Stimulated activated CD8-positive, alpha-beta memory T cell treated with anti-CD3 and anti-CD28 coated beads, Interleukin-15, amount 100 ng/mL, for 24 hours (primary cell): ENCODE measurements at places on chromosomes 2 and 18.

GRCh38 chr18:7523772-7524171 is 43.3 kb upstream of the PTPRM start:
- no peak for DNase-seq

DNA sequence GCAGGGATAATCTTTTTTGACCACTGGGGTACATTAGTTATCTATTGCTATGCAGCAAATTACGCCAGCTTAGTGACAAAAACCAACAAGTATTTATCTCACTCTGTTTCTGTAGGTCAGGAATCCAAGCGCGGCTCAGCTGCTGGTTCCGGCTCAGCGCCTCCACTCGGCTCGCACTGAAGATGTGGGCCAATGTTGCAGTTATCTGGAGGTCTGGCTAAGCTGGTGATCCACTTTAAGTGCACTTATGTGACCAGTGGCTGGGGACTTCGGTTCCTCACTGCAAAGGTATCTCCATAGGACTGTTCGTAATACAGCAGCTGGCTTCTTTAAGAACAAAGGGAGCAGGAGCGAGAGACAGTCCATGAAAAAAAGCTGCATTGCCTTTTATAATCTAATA is 591.9 kb downstream of the TMEM182 start:
- no peak for DNase-seq

DNA sequence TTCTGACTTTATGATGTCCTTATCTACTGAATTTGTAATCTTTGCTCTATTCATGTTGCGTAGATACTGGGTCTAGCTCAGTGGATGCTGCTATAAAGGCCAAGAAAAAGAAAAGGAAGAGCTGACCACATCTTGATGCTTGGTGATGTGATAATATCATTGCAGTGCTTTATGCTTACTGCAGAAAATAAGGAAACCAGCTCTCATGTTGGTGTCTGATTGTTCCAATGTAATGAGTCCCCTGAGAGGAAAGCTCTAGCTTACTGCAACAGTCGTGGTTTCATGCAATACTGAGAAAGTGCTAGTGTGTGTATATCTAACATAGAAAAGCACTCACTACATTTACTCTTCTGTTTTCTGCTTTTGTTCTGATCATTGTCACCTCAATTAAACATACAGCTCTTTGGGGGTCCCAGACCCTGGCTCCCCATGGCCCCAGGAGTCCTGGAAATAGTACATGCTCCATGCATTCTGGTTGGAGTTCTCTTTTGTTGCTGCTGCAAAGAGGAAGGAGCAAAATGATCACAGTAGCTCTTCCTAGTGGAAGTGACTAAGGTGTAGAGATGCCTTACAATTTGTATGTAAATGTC is 338.8 kb downstream of the CYRIA start:
- DNase-seq: no peak

- DNase-seq: no peak
Measured at GRCh38 chr2:198042189-198042588, 237.8 kb downstream of the PLCL1 start.

DNA sequence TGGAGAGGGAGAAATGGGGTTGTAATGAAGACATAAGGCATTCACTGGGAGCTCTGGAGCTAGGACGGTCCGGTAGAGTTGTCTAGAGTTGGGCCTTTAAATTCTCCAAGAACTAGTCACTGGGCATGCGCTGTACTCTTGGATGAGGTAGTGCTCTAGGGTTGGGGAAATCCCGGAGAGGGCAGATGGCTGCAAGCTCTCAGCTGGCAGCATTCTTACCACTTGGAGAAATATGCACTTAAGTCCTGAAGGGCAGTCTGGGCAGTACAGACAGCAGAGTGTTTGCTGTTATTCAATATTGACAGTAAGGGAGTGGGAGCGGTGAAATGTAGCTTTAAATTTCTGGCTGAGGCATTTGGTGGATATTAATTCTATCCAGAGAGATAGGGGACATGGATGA is 214.6 kb downstream of the RDH14 start:
- no peak for DNase-seq

- no peak for DNase-seq
Measured at GRCh38 chr18:12076424-12077140, 17.1 kb upstream of the ANKRD62 start.

- no peak for DNase-seq
Measured at GRCh38 chr2:38164881-38165280, 88.9 kb upstream of the CYP1B1 start.

DNA sequence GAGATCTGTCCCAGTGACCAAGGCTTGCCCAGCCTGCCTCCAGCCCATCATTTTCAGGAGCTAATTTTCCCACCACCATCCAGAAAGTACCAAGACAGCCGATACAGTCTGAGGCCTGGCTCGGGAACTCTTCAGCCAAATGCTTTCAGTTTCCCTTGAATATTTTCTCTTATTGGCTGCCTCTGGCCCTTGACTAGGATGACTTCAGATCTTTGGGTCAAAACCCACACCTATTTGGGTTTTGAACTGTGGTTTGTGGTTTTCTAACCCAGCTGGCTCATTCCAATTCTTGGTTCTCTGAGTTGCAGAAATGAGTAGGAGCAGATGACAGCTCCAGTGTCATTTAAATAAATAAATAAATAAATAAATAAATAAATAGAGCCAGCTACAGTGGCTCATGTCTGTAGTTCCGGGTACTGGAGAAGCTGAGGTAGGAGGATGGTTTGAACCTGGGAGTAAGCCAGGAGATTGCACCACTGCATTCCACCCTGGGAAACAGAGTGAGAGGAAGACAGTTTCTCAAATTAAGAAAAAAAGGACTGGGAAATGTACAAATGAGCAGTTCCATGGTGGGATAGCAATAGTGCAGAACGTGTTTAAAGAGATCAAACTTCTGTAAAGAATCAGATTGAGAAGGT is 465.0 kb upstream of the SOX11 start:
- DNase-seq: no peak

DNA sequence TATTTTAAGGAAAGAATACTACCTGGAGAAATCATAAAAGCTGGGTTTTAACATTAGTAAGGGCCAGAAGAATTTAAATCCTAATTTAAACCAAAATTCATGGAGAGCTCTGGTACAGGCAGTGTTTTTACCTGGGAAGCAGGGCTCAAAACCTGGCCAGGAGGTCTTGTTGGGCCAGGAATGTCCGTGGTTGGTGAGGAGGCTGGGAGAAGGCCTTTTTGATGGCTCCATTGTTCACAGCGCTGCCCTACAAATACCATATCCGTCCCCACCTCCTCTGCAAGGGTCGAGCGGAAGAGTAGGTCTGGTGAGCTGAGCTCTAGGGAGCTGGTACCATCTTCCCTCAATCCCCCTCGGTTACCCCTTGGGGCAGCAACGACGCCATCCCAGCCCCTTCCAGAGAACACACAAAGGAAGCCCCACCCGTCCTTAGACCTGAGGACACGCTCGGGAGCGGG is 10.9 kb upstream of the HOXD1 start:
- no peak for DNase-seq

DNA sequence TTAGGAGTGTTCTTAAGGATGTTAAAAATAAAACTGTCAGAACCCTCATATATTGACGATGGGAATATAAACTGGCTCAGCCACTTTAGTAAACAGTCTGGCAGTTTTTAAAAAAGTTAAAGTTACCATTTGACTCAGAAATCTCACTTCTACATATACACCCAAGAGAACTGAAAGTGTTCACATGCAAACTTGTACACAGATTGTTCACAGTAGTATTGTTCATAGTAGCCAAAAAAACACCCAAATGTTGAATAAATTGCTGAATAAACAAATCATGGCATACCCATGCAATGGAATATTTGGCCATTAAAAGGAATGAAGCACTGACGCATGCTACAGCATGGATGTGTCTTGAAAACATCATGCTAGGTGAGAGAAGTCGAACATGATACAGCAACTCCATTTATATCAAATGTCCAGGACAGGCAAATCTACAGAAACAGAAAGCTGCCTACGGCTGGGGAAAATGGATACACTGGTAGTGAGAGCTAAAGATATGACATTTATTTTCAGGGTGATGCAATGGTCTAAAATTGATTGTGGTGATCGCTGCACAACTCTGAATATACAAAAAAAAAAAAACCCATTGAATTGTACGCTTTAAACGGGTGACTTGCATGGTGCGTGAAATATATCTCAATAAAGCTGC is 10.1 kb downstream of the RPL31 start:
- DNase-seq: no peak
